Hematopoietic multipotent progenitor cell treated with erythropoietin and hydrocortisone succinate and interleukin-3 and kit ligand, for 8 days (in vitro differentiated cells): ENCODE measurements at places on chromosomes 2 and 18.
A peak's percentile ranks its signal among the peaks of the same experiment; 100 is the strongest.

DNA sequence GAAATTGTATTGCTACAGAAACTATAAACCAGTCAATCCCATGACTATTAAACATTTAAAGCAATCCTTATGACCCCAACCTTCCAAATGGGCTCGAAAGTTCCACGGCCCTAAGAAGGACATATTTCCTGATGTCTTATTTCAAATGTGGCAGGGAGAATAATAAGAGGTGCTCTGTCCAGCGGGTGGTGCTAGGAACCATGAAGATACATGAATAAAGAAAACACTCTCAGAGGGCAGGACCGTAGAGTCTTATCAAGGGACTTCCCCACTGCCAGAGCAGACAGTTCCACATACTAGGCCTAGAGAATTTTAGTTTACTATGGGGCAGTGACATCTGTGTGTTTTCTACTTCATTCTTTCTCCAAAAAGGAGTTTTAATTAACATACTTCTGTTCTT, 187.1 kb upstream of the PIK3C3 start:
- DNase-seq: peak; percentile 13

- no peak for DNase-seq
Observed at GRCh38 chr2:241036964-241037421, 38.6 kb downstream of the SNED1 start.

- peak; percentile 62 for DNase-seq
Observed at GRCh38 chr18:37666991-37667390, 101.4 kb upstream of the CELF4 start.

- DNase-seq: no peak
Observed at GRCh38 chr2:205696331-205696926, 14.1 kb downstream of the NRP2 start.

DNA sequence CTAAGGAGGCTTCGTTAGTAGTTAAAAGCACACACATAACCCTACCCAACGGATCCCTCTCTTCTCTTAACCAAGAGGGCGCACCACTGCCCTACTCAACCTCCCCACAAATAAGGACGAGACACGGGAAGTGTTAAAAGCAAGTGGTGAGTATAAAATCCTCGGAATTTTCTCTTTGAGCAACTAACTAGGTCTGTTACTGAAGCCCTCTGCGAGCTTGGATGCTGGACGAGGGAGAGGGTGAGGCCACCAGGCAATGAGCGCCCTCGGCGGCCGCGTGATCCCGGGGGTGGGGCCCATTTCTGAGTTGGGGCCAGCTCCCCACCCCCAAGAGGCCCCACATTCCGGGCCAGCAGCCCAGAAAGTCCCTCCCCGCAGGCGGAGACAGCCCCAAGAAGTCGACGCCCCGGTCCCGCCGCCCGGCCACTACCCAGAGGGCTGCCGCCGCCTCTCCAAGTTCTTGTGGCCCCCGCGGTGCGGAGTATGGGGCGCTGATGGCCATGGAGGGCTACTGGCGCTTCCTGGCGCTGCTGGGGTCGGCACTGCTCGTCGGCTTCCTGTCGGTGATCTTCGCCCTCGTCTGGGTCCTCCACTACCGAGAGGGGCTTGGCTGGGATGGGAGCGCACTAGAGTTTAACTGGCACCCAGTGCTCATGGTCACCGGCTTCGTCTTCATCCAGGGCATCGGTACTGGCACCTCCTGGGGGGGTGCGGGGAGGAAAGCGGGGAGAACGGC, at the start of gene CYBRD1:
Gene CYBRD1 (plus strand): TSS at position 423 of the 736 bp plus-strand sequence. CDS start 72 bp downstream, at position 495.
- DNase-seq: peak; percentile 92

GRCh38 chr2:143030127-143030526, 99.1 kb upstream of the ARHGAP15 start:
- no peak for DNase-seq
